Cardiac muscle cell (in vitro differentiated cells and primary cell): ENCODE measurements at places on chromosomes 2 and 18.

DNA sequence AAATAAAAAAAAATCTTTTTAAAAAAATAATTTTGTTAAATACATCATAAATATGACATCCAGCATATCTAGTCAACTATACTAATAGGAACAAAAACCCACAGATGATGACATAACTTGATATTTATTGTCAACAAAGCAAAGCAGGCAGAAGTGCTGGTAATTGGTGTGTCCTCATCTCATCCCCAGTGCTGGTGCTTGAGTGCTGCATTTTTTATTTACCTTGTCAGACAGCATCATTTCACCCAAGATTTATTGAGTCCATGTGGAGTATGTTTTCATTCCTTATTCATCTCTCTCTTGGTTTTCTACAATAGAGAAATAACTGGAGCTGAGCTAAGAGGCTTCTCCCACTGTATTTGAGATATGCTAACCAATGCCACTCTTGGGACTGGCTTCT lies 191.6 kb upstream of the SLC14A2 start:
- DNase-seq = no peak

- no peak for DNase-seq
Observed at GRCh38 chr2:39225567-39225966, 18.2 kb downstream of the CDKL4 start.

DNA sequence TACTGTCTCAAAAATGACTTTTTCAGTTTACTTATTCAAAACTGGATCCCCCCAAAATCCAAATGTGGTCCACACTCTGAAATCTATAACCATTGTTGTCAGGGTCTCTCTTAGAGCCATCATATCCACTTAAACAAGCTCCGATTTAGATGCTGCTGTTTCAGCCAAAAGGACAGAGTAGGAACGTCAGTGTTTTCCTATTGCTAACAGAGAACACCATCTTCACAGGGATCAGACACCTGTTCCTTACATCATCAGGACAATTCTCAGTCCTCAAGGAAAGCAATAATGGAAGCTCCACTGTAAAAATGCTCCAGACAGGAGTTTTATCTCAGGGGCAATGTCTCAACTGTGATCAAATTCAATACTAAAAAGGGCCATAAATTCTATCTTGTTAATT lies 155.4 kb downstream of the STK39 start:
- no peak for DNase-seq

DNA sequence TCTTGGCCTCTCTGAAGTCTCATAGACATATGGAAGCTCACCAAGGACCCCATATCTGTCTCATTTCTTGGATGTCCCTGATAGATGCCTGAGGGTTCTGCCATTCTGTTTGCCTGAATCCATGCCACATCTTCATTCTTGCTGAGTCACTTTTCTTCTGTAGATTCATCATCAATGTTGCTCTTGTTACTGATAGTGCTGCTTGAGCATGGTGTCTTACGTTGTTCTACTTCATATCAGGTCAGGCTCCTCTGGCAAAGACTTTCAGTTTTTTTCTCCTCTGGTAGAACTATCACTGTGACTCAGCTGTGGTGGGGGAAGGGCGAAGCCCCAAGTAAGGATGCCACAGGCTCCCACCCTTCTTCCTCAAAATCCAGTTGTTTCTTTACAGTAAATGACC lies 885.2 kb downstream of the DCDC2C start:
- no peak for DNase-seq

GRCh38 chr2:203659331-203660049 lies 46.9 kb upstream of the CD28 start:
- no peak for DNase-seq

GRCh38 chr2:201450954-201451291 lies 335 bp downstream of the TRAK2 start:
- DNase-seq = no peak

DNA sequence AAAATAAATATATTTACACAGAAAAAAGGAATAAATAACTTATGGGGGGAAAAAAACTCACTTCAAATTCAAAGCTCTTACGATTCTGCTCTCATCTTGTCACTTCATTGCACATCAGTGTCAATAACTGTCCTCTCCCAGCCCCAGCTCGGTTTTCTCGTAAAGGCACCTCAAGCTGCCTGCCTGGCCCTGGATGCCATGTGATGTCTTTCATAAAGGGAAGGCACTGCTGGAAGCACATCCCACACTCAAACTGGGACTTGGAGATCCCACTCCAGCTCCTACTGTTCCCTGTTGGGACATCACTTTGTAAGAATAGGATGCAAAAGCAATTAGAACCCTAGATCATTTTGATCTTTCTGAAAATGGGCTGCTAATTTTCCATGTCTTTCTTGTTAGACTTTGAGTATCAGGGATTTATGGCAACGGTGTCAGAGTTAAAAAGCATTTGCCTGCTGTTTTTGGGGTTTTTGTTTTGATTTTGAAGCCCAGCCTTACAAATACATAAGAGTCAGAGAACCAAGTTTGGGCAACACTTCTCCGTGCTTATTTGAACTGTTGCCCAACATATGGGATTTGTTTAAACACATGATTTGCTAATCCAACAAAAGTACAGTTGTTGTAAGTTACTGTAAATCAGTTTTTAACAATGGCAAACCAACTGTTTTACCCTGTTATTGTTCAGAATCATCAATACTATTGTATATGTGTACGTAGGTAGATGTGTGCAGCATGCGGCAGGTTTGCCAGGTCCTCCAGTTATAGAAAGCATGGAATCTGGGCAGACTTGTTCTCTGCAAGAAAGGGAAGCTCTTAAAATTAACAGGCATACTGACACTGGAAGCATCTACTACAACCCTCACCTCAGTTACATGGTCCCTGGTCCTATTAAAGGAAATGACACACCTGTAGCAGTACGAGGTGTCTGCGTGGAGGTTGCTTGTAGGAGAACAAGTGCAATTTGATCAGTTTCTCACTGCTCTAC lies 20.6 kb downstream of the SERTAD2 start:
- peak; percentile 53 for DNase-seq

- DNase-seq = peak; percentile 79
Observed at GRCh38 chr2:218648088-218648786, 11.2 kb downstream of the ZNF142 start.

DNA sequence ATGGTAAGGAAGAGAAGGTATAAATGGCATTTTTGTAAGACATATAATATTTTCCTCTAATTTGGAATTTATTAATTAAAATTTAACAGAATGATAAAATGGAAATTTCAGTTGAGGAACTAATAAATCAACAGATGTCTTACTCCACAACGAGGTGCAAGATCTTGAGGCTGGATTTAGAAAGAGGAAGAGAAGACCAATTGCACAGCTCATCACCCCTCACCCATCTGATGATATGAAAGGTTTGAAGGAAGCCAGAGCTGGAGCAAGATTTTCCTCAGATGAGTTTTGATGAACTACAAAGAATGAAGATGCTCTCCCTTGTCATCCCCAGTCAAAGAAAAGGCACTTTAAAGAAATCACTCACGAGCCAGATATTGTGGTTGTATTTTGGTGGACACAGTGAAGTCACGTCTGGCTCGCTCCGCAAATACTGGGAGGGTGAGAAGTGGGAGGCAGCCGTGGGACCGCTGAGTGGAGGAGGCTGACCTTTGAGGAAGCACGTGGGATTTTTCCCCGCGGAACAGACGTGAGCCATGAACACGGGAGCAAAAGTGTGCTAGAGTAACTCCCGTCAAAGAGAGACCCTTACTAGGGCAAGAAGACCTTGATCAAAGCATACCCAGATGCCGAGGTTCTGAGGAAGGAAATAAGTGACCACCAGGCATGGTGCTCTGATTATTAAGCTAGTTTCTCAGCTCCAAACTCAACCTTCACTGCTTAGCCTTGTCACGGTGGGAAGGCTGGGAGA lies 511.4 kb downstream of the RNF144A start:
- no peak for DNase-seq
